PC-3 (cell line): ENCODE measurements at places on chromosomes 2 and 18. TPM values are rescaled to one million over a fixed set of nuclear protein-coding genes. Genes with fewer than 3 reads are reported as not detected.

DNA sequence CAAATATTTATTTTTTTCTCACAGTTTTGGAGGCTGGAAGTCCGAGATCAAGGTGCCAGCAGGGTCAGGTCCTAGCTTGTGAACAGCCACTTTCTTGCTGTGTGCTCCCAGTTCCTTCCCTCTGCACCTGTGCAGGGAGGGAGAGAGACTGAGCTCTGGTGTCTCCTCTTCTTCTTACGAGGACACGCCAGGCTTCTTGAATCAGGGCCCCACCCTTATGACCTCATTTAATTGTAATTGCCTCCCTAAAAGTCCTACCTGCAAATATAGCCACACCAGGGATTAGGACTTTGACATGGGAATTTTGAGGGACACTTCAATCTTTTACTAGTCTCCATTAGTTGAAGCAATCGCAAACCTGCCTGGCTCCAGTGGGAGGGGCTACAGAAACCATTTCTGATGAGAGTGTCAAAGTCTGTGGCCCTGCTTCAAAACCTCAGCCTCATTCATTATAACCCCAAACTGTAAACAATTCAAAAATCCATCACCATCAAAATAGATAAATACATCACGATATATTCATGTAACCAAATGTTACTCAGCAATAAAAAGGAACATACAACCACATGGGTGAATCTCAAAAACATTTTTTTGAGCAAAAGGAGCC, 18.2 kb upstream of the SEH1L start:
- DNase-seq = peak; percentile 22

TANK gene
- 22.2 and 23.7 TPM in 2 replicates for total RNA-seq

GRCh38 chr2:233480490-233481202, 85.9 kb downstream of the USP40 start:
- peak; percentile 76 for DNase-seq

DNA sequence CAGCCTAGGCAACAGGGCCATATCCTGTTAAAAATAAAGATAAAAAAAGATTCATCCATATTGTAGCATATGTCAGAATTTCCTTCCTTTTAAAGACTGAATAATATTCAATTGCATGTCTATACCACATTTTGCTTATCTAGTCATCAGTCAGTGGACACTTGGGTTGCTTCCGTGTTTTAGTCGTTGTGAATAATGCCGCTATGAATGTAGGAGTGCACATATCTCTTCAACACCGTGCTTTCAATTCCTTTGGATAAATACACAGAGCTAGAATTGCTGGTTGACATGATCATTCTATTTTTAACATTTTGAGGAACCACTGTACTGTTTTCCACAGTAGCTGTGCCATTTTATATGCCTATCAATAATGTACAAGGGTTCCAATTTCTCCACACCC, 14.0 kb upstream of the PLB1 start:
- DNase-seq = no peak

DNA sequence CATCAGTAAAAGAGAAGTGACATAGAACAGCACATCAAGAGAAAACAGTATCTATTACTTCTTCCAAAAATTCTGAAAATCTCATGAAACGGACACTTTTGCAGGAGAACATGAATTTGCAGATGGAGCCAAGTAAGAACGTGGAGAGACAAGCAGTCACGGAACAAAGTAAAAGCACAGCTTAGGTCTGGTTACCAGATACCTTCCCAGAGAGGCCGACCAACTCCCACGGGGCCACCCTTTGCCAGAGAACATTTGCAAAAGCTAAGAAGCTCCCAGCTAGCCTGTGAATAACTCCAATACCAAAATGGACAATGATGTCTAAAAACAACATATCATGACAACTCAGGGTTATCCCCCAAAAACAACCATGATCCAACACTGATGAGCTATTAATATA, 38.9 kb downstream of the THAP4 start:
- no peak for DNase-seq

GRCh38 chr2:98324181-98324580, 22.1 kb upstream of the CNGA3 start:
- no peak for DNase-seq

DNA sequence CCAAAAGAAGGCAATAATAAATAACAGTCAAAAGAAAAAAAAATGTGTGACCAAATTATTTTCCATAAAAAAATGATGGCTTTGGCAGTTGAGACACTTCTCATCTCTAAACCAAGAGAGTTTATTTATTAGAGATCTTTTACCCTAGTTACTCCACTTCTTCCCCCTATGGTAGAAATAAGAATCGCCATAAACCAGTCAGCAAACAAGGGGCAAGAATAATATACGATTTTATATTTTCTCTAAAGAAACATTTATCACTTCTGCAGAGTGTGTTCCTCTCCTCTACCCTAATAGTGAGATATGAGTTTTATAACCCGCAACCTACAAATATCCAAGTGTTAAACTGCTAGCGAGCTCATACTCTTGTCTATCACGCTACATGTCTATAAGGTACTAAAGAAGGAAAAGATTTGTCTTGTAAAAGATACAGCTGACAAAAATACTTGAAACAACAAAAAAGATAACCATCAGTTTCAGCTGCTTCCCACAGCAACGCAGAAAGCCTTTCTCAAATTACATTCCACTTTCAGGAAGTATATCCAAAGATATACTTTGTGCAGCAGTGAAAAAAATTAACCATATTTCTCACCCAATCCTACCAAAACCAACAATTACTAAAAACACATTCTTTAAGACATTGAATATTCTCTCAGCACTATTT, 2.3 kb downstream of the RNF103 start:
- peak; percentile 34 for DNase-seq

CYP27A1 gene
- 5.8 and 6.0 TPM in 2 replicates for total RNA-seq

DNA sequence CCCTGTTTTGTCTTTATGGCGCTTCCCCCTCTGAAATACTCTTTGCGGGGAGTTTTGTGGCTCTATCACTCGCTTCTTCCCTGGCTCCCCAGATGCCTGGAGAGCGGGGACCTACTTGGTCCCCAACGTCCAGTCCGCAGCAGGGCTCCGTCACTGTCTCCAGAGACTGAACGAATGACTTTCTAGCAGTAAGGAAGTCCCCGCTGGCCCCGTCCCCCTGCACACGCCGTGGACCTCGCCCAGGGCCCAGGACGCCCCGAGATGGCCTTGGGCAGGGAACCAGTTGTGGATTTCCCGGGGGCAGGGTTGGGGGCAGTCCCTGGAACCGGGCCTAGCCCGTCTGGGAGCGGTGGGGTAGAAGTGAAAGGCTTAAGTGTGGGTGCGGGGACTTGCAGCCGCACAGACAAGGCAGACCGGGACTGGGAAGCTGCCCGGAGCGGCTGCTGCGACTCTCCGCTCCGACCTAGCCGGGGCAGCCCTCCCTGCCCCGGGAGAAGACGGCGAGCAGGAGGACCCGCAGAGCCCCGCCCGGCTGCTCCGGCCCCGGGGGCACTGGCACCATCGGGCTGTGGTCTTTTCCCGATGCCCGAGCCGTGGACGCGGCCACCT, 821 bp upstream of the EPHA4 start:
- peak; percentile 32 for DNase-seq

- DNase-seq = peak; percentile 23
Measured at GRCh38 chr2:63589148-63589958, 590 bp downstream of the MDH1 start.

CROCC2 gene
- total RNA-seq = not detected in 2 replicates

GRCh38 chr2:134052173-134052572, 201.7 kb upstream of the MGAT5 start:
- DNase-seq = no peak

DNA sequence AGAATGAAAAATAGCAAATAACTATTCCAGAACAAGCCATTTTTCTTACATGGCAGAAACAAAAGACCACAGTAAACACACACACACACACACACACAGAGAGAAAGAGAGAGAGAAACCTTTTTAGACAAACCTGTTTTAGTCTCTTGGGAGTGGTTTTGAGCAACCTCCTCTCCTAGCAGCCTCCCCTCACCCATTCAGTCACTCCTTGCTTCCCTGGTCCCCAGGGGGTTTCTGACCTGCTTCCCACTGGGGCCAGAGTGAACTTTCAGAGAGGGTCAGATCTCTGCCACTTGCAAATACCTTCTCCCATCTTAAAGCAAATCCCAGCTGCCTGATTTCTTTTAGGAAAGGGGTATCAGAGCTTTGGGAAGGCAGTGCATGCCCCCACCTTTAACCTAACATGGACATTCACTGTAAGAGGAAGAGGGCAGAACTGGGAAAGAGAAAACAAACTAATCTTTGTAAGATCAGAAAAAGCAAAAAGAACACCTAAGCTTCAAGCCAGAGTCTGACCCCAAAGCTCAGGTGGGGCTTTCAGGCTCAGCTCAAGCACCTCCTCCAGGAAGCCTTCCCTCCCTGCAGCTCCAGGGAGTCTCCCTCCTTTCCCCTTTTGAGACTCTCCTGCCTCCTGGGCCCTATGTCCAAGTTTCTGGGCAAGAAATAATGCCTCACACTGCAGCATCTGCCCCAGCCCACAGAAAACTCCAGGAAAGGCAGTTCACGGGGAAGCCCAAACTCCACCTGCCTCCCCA, 2.7 kb downstream of the SDC1 start:
- peak; percentile 41 for DNase-seq

SPATA3 gene
- total RNA-seq = not detected in 2 replicates
